ENCODE measurements at places on chromosomes 7 and 10. TPM values are rescaled to one million over a fixed set of nuclear protein-coding genes. Genes with fewer than 3 reads are reported as not detected.

The NPFFR1 gene
- 0.09 TPM for total RNA-seq

The RFC2 gene
- 21.1 TPM for total RNA-seq

The ZNF503 gene
- total RNA-seq, result 34.7 TPM

The RADIL gene
- total RNA-seq, result 1.0 TPM

The DDX50 gene
- total RNA-seq, result 33.1 TPM

The SPDYE2 gene
- total RNA-seq, result 0.50 TPM

The CYP2C8 gene
- 1.4 TPM for total RNA-seq

The LBX1 gene
- not detected for total RNA-seq

The SCIN gene
- 141 TPM for total RNA-seq

The GIMAP8 gene
- total RNA-seq, result 24.3 TPM

The OPN1SW gene
- not detected for total RNA-seq

The DEPP1 gene
- 146 TPM for total RNA-seq

The OPN4 gene
- total RNA-seq, result not detected

The ADRB1 gene
- 0.72 TPM for total RNA-seq

The CCL26 gene
- total RNA-seq, result 0.88 TPM

The ZPBP gene
- total RNA-seq, result 0.22 TPM

The CPED1 gene
- 16.9 TPM for total RNA-seq

The EBF3 gene
- total RNA-seq, result 0.98 TPM

The MINDY4 gene
- 15.3 TPM for total RNA-seq

The UTF1 gene
- not detected for total RNA-seq

The TMEM229A gene
- total RNA-seq, result not detected

The FLNC gene
- total RNA-seq, result 12.2 TPM

The FFAR4 gene
- 1.0 TPM for total RNA-seq

The NAT16 gene
- total RNA-seq, result not detected

The DOCK1 gene
- 81.7 TPM for total RNA-seq

The NUDT5 gene
- total RNA-seq, result 48.3 TPM

The RNF133 gene
- total RNA-seq, result 1.3 TPM

The HOXA5 gene
- 38.0 TPM for total RNA-seq

The ARL4A gene
- 21.6 TPM for total RNA-seq

The ADAM22 gene
- total RNA-seq, result 7.9 TPM

The LIPJ gene
- not detected for total RNA-seq

The TCAF2 gene
- 4.2 TPM for total RNA-seq

The ZNF316 gene
- 31.7 TPM for total RNA-seq

The HABP2 gene
- 25.6 TPM for total RNA-seq

The DPP6 gene
- 1.8 TPM for total RNA-seq

The VAX1 gene
- total RNA-seq, result not detected

The HOXA7 gene
- total RNA-seq, result 31.3 TPM

The DNAH11 gene
- total RNA-seq, result 2.3 TPM

The MOGAT3 gene
- total RNA-seq, result 0.25 TPM

The CFAP69 gene
- total RNA-seq, result 13.2 TPM

The FKBP9 gene
- 109 TPM for total RNA-seq

The LOXL4 gene
- total RNA-seq, result 15.1 TPM

The KIAA1549 gene
- total RNA-seq, result 10.1 TPM

The ZNF862 gene
- 29.1 TPM for total RNA-seq

The DENND2A gene
- total RNA-seq, result 18.0 TPM

Measured in kidney (tissue), 22 donors.